NCI-H1436 treated with DMSO at 0.1 percent for 48 hours (cell line): ENCODE measurements at places on chromosomes 12 and 14.

GRCh38 chr12:122965851-122966742 is at the start of gene ABCB9:
Gene ABCB9, minus strand, starts transcription at chr12:122966463. Its CDS starts 6,228 bp downstream, at chr12:122960235.
- DNase-seq, result no peak

GRCh38 chr14:80792771-80793170 is 148.8 kb downstream of the CEP128 start:
- no peak for DNase-seq

DNA sequence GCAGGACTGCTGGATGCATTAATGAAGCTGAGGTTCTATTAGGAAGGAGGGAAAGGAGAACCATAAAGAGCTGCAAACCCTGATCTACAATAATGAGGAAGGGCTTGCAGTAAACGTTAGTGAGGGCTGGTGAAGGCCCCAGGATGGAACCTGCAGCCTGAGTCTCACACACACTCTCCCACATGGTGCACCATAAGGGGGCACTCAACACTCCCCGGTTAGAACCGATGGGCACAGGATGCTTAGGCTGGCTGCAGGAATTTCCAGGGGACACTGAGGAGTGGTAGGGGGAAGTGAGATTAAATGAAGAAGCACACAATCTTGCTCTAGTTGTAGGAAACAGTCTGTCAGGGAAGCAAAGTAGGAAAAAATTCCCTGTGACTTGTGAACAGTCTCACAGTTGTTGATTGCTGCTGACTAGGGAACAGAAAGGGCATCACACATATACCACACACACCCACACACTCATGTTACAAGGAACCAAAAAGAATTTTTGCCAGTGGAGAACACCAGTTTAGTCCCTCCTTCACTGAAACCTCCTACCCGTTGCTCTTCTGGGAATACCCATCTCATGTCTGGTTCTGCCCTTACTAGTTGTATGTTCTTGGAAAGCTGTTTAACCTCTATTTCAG is 56.2 kb upstream of the FERMT2 start:
- DNase-seq, result no peak

DNA sequence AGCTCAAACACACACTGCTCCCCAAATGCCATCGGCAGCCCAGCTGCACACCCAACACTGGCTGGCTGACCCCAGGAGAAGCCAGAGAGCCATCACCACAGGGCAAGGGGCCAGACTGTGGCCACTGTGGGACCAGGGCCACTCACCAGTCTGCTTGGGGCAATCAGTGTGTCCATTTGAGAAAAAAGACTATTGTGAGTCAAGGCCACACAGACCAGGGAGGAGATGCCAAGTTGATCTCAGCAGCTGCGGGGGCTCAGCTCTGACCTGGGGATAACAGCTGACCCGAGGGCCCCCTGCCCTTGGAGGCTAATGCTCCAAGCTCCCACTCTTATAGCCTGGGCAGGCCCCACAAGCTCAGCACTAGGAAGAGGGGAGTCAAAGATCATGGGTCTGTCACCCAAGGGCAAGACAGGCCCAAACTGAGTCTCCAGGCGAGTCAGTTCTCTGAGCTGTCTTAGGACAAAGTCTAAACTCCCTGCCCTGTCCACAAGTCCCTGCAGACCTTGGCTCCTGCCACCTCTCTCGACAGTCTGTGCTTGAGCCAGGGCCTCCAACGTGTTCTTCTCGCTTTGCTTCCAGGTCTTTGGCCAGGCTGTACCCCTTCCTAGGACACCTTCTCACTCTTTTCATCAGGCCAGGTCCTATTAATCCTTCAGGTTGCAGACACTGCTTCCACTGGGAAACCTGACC is 30.1 kb upstream of the PNMA1 start:
- no peak for DNase-seq

DNA sequence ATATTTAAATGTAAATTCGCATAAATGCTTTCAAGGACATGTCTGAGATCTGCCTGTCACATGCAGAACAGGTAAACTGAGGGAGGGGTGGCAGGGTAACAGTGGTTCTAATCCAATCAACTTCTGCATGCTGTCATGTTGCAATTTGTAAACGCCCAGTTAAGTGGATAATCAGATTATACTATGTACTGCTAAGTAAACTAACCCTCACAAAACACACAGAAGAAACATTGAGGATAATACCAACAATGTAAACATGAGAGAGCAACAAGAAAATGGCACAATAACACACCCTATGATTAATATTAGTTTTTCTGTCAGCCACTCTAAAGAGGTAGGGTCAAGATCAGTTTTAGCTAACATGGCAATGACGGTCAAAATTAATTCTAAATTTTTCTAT is 123.7 kb downstream of the KIF21A start:
- no peak for DNase-seq

GRCh38 chr12:78420991-78421390 is 443.6 kb upstream of the SYT1 start:
- no peak for DNase-seq

GRCh38 chr14:57928732-57929131 is 62.8 kb upstream of the SLC35F4 start:
- DNase-seq, result no peak

DNA sequence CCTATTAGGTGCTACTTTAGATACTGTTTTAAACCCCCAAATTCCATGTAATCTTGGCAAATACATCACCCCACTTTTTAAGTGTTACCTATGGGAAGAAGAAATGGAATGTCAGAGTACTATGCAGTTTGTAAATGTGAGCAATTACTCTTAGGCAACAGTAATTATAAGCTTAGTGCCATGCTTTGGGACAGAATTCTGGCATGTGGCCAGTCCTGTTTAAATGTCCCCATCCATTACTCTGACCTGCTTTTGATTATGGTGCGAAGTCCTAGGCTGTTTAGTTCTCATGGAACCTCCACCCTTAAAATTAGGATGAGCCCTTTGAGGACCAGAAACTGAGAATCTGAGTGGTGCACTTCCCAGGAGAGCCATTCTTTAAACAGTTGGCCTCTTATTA is 321.4 kb upstream of the RGS6 start:
- DNase-seq, result no peak

- DNase-seq, result no peak
Observed at GRCh38 chr14:30035361-30035760, 107.7 kb upstream of the PRKD1 start.

DNA sequence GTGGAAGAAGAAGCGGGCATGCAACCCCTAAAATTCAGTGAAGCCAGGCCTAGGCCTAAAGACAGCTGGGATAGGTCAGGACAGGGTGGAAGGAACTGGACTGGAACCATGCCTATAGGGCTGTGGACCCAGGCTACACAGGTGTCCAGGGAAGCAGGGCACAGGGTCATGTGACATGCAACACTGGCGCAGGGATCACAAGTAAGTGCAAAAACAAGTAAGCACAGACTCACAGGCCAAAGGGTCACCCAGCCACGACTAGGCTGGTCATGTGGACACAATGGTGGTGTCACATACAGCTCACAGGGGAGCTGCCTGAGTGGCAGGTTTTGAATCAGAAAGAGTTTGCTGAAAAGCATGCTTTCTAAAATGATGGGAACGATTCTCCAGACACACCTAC is 195.7 kb downstream of the SPTSSA start:
- DNase-seq, result no peak

DNA sequence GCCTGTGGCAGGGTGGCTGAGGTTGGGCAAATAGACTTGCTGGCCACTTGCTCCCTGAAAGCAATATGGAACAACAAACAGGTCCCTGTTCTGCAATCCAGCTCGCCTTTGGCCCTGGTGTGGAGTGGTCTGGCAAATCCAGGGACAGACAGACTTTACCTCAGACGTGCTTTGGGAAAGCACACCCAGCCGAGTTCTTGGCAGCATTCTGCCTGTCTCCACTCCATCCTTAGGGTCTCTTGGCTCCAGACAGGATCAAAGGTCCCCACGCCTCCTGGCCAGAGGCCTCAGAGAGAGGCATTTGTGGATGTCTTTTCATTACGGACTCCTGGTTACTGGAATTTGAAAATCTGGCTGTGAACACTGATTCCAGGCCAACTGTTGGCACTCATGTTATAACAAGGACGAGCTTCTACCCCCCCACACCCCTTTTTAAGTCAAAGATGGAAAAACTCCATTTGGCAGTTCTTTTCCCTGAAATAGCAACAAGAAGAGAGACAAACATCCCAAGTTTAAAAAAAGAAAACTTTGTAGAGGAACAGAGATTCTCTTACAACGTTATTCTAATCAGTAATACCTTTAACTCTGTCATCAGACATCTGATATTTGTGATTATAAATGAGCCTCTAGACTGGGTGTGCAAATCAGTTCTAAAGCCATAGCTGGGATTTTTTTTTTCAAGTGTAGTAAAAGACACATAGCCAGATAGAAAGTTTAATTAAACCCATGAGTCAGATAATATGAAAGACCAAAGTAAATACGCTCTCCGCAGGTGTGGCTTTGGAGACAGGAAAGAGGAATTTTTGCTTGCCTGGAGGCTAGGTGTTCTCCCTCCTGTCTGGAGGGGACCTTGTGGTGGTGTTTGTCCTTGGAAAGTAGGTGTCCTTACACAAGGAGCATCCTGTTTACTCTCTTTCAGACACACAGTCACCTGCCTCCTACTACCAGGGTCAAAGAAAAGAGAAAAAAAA is 60.7 kb downstream of the GALNT8 start:
- DNase-seq, result no peak

GRCh38 chr12:12586879-12587675 is 24.4 kb upstream of the DUSP16 start:
- DNase-seq, result no peak

GRCh38 chr14:91898372-91898771 is 31.0 kb upstream of the TC2N start:
- no peak for DNase-seq

DNA sequence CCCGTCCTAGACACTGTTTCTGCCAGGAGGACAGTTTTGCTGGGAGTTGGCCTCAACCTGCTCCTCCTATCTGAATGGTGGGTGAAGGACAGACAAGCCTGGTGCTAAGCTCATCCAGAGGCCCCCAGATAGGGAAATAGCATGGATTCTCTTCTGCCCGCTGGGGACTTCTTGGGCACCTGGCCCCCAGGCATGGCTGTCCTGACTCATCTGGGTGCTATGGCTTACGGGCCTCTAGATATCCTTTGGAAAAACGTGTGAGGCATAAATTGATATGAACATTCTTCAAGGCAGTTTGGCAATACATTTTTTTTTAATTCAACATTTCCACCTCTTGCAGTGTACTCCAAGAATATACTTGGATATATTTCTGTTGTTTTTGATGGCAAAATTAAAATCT is 8.6 kb downstream of the TECPR2 start:
- DNase-seq, result no peak

GRCh38 chr12:11769723-11770514 is 120.4 kb downstream of the ETV6 start:
- no peak for DNase-seq

DNA sequence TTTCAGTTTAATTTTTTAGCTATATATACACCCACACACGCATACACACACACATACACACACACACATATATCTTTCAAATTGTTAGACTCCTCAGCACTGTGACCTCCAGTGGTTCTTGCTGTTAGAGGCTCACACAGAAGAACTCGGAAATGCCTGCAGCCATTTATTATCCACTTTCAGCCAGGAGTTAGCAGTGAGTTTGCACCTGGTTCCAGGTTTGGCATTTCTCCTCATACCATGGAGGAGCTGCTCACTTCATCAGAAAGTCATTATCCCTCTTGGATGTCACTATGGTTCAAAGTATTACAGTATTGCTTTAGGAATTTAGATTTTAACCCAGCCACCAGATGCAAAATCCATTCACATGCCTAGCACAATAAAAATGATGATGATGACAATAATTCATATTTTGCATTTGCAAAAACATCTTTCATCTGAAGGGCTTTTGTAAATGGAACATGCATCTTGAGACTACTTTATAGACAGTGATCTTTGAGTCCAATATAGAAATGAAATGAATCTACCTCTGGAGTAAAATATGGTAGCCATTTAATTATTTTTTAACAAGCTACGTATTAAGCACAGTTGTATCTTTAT is 42.3 kb downstream of the NPAS3 start:
- no peak for DNase-seq

GRCh38 chr12:52275686-52276085 is 1.2 kb downstream of the KRT86 start:
- no peak for DNase-seq

DNA sequence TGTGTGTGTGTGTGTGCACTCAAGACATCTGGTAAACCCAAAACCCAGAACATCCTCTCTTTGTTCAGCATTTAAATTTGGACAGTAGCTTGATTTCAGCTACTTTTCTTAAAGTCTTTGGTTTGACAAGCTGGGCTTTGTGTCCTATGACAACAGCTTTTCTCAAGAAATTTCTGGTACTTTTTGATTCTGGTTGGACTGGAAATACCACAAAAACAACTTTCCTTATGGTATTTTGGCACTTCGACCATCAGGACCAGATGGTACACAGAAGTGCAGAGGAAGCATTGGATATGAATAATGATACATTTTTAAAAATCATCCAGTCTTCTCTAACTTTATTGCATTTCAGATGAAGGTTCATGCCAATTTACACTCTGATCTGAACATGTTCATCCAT is 286.6 kb upstream of the FLRT2 start:
- DNase-seq, result no peak

- no peak for DNase-seq
Observed at GRCh38 chr14:54116198-54116885, 159.7 kb upstream of the BMP4 start.

DNA sequence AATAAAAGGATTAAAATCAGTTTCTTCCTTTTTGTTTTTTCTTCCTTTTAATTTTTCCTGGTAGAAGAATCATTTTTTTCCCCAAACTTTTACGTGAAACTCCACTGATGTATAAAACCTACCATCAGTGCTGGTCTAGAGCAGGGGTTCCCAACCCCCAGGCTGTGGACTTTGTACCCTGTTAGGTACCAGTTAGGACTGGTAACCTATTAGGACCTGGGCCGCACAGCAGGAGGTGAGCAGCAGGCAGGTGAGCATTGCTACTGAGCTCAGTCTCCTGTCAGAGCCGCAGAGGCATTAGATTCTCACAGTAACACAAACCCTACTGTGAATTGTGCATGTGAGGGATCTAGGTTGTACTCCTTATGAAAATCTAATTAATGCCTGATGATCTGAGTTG is 10.1 kb downstream of the SMCO2 start:
- DNase-seq, result no peak

- DNase-seq, result no peak
Observed at GRCh38 chr12:123401753-123402683, 18.1 kb downstream of the KMT5A start.

DNA sequence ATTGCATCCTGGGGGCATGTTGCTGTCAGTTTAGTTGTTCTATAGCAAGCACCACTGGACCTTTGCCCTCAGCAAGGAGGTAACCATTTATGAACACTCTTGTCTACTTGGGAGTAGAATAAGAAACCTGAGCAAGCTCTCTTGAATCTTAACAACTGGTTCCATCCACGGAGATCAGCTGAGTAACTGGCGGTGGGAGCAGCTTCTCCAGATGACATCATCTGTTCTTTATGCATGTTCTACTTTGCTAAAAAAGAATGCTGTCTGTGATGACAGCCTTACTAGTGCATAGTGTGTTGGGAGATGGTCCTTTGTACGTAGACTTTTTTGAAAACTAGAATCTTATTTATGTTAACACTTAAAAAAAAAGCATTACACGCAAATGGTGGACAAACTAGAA is 17.7 kb downstream of the SLC4A8 start:
- no peak for DNase-seq
